Sigmoid colon (tissue), 7 donors: ENCODE measurements at places on chromosomes 7 and 10. TPM values are rescaled to one million over a fixed set of nuclear protein-coding genes. Genes with fewer than 3 reads are reported as not detected.
A peak's percentile ranks its signal among the peaks of the same experiment; 100 is the strongest.

- no peaks in the 10 kb centered on the region for H3K36me3 ChIP-seq
- H3K4me1 ChIP-seq = no peaks in the 10 kb centered on the region
- H3K4me3 ChIP-seq = no peak overlapping the region
- no peaks in the 10 kb centered on the region for H3K27me3 ChIP-seq
Observed at GRCh38 chr10:123562811-123563580, 103.2 kb upstream of the GPR26 start.

GRCh38 chr10:73759512-73760115 is 15.4 kb downstream of the SEC24C start:
- peak; percentile 33 for DNase-seq
- H3K36me3 ChIP-seq = peaks cover 22% of the 10 kb centered on the region
- H3K4me3 ChIP-seq = no peak overlapping the region

DNA sequence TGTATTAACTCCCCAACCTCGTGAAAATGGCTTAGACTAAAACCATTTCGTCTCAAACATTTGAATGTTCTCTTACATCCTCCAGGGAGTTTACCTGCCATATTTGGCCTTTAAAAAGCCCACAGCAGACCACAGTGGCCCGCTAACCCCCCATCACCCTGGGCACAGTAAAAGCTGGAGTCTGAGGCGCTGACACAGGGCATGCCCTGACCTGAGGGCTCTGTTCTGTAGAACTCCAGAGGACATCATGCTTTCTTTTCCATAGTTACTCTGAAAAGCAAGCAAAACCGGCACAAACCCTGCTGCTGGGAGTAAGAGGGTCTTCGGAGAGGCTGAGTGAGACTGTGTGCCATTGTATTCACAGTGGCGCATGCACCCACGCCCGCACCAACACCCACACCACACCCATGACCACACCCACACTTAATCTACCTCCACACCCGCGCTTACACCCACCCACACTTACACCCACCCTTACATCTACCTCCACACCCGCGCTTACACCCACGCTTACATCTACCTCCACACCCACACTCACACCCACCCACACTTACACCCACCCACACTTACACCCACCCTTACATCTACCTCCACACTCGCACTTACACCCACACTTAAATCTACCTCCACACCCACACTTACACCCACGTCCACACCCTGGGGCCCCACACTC is 32.1 kb downstream of the LRRC27 start:
- no peak overlapping the region for H3K27ac ChIP-seq
- H3K4me1 ChIP-seq = no peaks in the 10 kb centered on the region
- peaks cover 41% of the 10 kb centered on the region for H3K36me3 ChIP-seq
- peak; percentile 64 for DNase-seq
- H3K4me3 ChIP-seq = no peak overlapping the region

- no peaks in the 10 kb centered on the region for H3K27me3 ChIP-seq
- H3K4me3 ChIP-seq = no peak overlapping the region
- H3K4me1 ChIP-seq = no peaks in the 10 kb centered on the region
- H3K36me3 ChIP-seq = no peaks in the 10 kb centered on the region
- no peak for DNase-seq
Observed at GRCh38 chr10:58030208-58030607, 237.5 kb downstream of the IPMK start.

DNA sequence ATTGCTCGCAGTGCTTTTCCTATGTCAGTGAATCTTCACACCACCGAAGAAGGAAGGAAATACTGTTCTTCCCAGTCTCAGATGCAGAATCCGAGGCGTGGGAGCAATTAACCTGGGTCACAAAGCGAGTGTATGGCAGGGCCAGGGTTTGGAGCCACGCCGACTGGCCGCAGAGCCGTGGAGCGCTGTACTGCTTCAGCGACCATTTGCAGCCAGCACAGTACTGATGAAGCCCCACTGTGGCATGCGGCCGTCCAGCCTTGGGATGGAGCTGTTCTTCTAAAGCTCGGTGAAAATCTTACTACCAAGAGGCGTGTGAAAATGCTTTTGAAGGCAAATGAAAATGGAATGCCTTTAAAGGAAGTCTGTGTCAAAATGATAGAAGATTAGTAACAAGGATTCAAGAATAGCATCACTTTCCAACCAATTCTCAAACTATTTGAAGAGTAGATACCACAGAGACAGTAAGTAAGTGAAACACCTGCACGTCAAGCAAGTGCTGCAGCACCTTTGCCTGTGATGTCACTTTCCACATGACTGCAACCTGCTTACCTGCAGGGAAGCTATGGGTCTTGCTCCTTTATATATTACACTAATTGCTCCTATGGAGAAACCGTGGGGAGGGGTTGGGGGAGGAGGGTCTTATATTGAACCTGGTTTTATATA is 4.9 kb downstream of the PPP2R2D start:
- peaks cover 83% of the 10 kb centered on the region for H3K4me1 ChIP-seq
- no peak overlapping the region for H3K4me3 ChIP-seq
- H3K27ac ChIP-seq = no peak overlapping the region
- DNase-seq = peak; percentile 48
- no peaks in the 10 kb centered on the region for H3K27me3 ChIP-seq

- no peaks in the 10 kb centered on the region for H3K36me3 ChIP-seq
- peaks cover 49% of the 10 kb centered on the region for H3K27me3 ChIP-seq
- no peak overlapping the region for H3K27ac ChIP-seq
- no peak for DNase-seq
- H3K4me1 ChIP-seq = peaks cover 44% of the 10 kb centered on the region
Observed at GRCh38 chr10:8056378-8056777, 1.9 kb downstream of the GATA3 start.

DNA sequence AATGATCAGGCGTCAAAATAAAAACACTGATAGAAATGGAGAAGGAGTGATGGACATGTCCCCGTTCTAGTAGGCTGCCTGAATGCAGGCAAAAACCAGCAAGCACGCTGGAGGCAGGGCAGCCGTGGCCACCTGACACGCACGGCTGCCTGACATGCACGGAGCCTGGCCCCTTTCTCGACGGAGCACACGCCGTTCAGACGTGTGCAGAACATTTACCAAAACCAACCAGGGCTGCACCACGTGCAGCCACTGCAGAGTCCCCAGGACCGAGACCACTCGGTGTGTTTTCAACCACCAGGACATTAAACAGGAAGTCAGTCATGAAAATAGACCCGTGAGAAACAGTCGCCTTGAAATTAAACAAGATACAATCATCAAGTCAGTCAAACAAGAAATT is 61.9 kb upstream of the NKX6-2 start:
- H3K4me3 ChIP-seq = no peak overlapping the region
- no peaks in the 10 kb centered on the region for H3K36me3 ChIP-seq
- no peak overlapping the region for H3K27ac ChIP-seq
- no peaks in the 10 kb centered on the region for H3K27me3 ChIP-seq
- peak; percentile 54 for DNase-seq
- H3K4me1 ChIP-seq = no peaks in the 10 kb centered on the region

DNA sequence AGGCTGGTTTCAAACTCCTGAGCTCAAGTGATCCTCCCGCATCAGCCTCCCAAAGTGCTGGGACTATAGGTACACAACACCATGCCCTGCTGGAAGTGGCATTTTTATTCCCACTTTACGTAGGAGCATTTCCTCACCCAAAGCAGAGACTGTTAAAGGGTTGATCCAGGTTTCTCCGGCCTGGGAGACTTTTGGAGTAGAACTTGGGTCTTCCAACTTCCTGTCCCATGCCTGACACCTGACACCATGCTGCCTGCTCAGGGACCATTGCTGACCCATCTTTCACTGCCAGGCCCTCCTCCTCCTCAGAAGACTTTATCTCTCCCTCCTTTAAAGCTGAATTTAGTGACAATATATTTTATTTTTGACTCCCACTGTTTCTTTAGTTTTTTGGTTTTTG is 302.0 kb upstream of the LYZL1 start:
- H3K4me3 ChIP-seq = no peak overlapping the region
- no peaks in the 10 kb centered on the region for H3K36me3 ChIP-seq

DNA sequence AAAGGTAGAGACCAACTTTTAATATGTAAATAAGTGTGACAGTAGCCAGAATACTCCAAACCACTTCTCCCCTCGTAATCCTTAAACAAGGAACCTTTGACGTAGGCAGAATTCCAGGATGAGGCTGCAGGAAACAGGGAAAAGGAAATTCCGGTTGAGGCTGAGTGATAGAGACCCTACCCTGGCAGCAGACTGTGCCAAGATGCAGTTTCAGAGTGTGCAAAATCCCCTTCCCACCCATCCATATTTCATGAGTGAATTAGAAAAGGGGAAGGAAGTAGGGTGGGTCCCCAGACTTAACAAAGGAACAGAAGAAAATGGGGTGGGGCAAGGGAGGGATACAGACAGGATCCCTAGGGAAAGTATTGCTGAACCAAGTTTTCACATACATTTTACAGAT is 143.0 kb downstream of the RAPGEF5 start:
- no peak overlapping the region for H3K27ac ChIP-seq
- no peaks in the 10 kb centered on the region for H3K27me3 ChIP-seq
- no peaks in the 10 kb centered on the region for H3K36me3 ChIP-seq
- H3K4me3 ChIP-seq = no peak overlapping the region
- H3K4me1 ChIP-seq = no peaks in the 10 kb centered on the region

GRCh38 chr10:60877777-60878120 is 66.2 kb downstream of the RHOBTB1 start:
- H3K4me3 ChIP-seq = no peak overlapping the region
- H3K36me3 ChIP-seq = no peaks in the 10 kb centered on the region
- H3K27me3 ChIP-seq = no peaks in the 10 kb centered on the region
- no peak for DNase-seq

- no peaks in the 10 kb centered on the region for H3K36me3 ChIP-seq
- no peaks in the 10 kb centered on the region for H3K27me3 ChIP-seq
- no peak for DNase-seq
- no peak overlapping the region for H3K27ac ChIP-seq
Observed at GRCh38 chr7:146346096-146346495, 229.5 kb downstream of the CNTNAP2 start.

GRCh38 chr10:72906446-72906845 is 12.9 kb downstream of the OIT3 start:
- H3K4me1 ChIP-seq = no peaks in the 10 kb centered on the region
- no peak overlapping the region for H3K4me3 ChIP-seq
- H3K27me3 ChIP-seq = no peaks in the 10 kb centered on the region
- H3K27ac ChIP-seq = no peak overlapping the region
- H3K36me3 ChIP-seq = no peaks in the 10 kb centered on the region
- DNase-seq = no peak

GRCh38 chr10:1116051-1116450 is 59.9 kb downstream of the WDR37 start:
- H3K4me3 ChIP-seq = no peak overlapping the region
- H3K27ac ChIP-seq = no peak overlapping the region
- no peaks in the 10 kb centered on the region for H3K4me1 ChIP-seq
- no peaks in the 10 kb centered on the region for H3K27me3 ChIP-seq
- H3K36me3 ChIP-seq = peaks cover 42% of the 10 kb centered on the region

GRCh38 chr10:29537799-29538198 is 97.0 kb downstream of the SVIL start:
- H3K27me3 ChIP-seq = no peaks in the 10 kb centered on the region
- DNase-seq = peak; percentile 75
- H3K27ac ChIP-seq = peak overlapping the region; percentile 24
- peaks cover 2% of the 10 kb centered on the region for H3K36me3 ChIP-seq
- peaks cover 100% of the 10 kb centered on the region for H3K4me1 ChIP-seq
- no peak overlapping the region for H3K4me3 ChIP-seq

DNA sequence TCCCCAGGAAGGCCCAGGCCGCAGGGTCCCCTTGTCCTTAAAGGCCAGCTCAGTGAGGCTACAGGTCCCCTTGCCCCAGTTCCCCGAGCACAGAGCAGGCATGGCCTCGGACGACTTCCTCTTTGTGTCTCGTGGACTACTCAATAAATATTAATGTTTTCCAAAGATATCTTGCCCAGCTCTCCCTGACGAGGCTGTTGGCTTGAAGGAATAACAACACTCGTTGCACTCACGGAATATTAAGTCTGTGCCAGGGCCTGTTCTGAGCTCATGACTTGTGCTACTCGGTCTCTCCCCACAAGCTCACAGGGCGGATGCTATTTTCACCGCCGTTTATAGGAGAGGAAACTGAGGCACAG is 68.2 kb downstream of the CUX1 start:
- H3K27ac ChIP-seq = peak overlapping the region; percentile 87
- H3K4me3 ChIP-seq = no peak overlapping the region
- H3K27me3 ChIP-seq = no peaks in the 10 kb centered on the region
- peaks cover 57% of the 10 kb centered on the region for H3K4me1 ChIP-seq
- no peaks in the 10 kb centered on the region for H3K36me3 ChIP-seq
- DNase-seq = peak; percentile 84

DNA sequence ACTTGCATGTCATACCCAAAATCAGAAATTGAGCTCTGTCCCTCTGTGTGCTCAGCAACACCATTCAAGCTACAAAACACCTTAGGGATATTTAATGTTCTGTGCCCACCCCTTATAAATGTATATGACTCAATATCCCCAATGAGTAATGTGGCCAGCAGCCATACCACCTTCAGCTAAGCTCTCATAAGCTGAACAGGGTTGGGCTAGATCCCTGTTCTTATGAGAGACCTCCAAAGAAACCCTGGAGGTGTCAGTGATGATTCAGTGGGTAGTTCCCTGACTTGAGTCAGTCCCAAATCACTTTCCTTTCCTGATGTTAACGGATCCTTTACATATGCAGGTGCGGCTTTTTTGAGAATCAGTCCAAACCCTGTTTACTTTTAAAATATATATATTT is 253.8 kb downstream of the CREB5 start:
- no peak overlapping the region for H3K4me3 ChIP-seq
- H3K36me3 ChIP-seq = no peaks in the 10 kb centered on the region
- no peak overlapping the region for H3K27ac ChIP-seq
- DNase-seq = no peak
- H3K4me1 ChIP-seq = peaks cover 7% of the 10 kb centered on the region
- H3K27me3 ChIP-seq = no peaks in the 10 kb centered on the region

- no peaks in the 10 kb centered on the region for H3K36me3 ChIP-seq
- H3K4me1 ChIP-seq = peaks cover 19% of the 10 kb centered on the region
- H3K27ac ChIP-seq = no peak overlapping the region
- no peak overlapping the region for H3K4me3 ChIP-seq
- DNase-seq = peak; percentile 46
- no peaks in the 10 kb centered on the region for H3K27me3 ChIP-seq
Observed at GRCh38 chr10:132310701-132311337, 3.1 kb upstream of the STK32C start.

GRCh38 chr10:3935141-3935540 is 150.1 kb upstream of the KLF6 start:
- no peak for DNase-seq
- H3K27ac ChIP-seq = peak overlapping the region; percentile 70
- no peaks in the 10 kb centered on the region for H3K27me3 ChIP-seq
- peak overlapping the region; percentile 23 for H3K4me3 ChIP-seq

DNA sequence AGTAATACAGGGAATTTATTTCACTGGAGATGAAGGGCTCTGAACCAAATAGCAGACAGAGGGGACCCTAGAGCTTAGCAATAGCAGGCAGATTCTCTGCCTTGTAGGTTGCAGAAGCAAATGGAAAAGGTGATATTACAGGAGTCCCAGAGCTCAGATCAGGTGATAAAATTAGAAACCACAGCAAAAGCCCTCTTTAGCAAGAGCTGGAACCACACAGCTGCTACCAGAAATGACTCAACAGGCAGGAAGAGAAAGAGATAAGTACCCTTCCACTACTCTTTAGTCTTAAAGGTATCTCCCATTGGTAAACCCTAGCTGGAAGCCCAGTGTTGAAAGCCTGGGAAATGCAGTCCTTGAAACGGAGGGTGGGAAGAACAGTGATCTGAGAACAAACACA is 535.6 kb upstream of the GHITM start:
- H3K4me3 ChIP-seq = no peak overlapping the region
- H3K27me3 ChIP-seq = no peaks in the 10 kb centered on the region
- DNase-seq = no peak
- H3K27ac ChIP-seq = no peak overlapping the region

HOXA1 gene
- 0.14 TPM for total RNA-seq

PDLIM1 gene
- 75.3 TPM for total RNA-seq

ADAMTS14 gene
- 0.41 TPM for total RNA-seq

PRKAR2B gene
- 20.2 TPM for total RNA-seq

FOXI2 gene
- total RNA-seq = 0.36 TPM

BHLHA15 gene
- total RNA-seq = not detected

SFRP4 gene
- total RNA-seq = 10.2 TPM

KIF11 gene
- total RNA-seq = 0.83 TPM

LDB3 gene
- total RNA-seq = 13.2 TPM
